Activated CD4-positive, alpha-beta memory T cell treated with anti-CD3 and anti-CD28 coated beads, Interleukin-2, amount 10 ng/mL, durations not matched to agents 7 days and 5 days (primary cell): ENCODE measurements at places on chromosomes 16 and 17. TPM values are rescaled to one million over a fixed set of nuclear protein-coding genes. Genes with fewer than 3 reads are reported as not detected.

The SMIM36 gene
- not detected for total RNA-seq

The CDH11 gene
- total RNA-seq: not detected

The NPIPA8 gene
- not detected for total RNA-seq

The SPATA22 gene
- not detected for total RNA-seq

The RSL1D1 gene
- total RNA-seq: 157 TPM
